ENCODE measurements at places on chromosomes 5 and 9. TPM values are rescaled to one million over a fixed set of nuclear protein-coding genes. Genes with fewer than 3 reads are reported as not detected.

C9 gene
- total RNA-seq, result not detected

TUSC1 gene
- total RNA-seq, result not detected

DBH gene
- not detected for total RNA-seq

TTC23L gene
- total RNA-seq, result not detected

BOD1 gene
- total RNA-seq, result 23.1 TPM

PFN3 gene
- not detected for total RNA-seq

SPATA31C1 gene
- total RNA-seq, result not detected

LCN9 gene
- total RNA-seq, result not detected

DNA sequence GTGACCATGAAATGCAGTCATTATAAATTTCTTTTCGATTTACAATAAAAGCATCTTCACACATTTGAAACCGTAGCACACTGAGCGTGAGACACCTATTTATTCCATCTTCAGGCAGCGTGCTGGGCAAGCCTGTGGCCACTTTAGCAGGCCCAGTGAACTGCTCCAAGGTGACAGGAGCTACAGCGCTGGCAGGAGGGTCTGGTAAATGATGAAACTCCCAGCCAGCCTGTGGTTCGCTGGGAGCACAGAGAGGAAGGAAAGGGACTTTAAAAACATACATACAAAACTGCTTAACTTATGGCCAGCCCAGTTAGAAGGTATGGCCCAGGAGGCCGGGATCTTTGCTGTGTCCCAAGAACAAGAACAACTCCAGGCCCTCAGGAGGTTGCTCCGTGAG, 5.1 kb downstream of the RAPGEF1 start:
- ATAC-seq, result no peak

DNA sequence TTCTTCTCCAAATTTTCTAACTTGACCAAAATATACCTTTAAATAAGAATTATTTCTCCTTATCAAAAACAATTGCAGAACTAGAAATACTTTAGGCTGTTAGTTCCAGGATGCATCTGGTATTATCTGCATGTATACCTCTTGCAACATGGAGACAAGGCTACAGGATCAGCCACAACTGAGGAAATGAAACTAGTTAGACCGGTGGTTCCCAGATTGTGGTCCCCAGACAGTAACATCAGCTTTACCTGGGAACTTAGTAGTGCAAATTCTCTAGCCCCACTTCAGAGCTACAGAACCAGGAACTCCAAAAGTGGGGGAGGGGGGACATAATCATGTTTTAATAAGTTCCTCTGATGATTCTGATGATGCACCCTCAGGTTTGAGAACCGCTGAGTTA, 61.6 kb upstream of the C9orf72 start:
- ATAC-seq, result no peak

- ATAC-seq, result no peak
These were observed 162.6 kb upstream of the PPP1R2B start for GRCh38 chr5:156687514-156687913.

- ATAC-seq, result no peak
These were observed 36.2 kb downstream of the IARS1 start for GRCh38 chr9:92257327-92257726.

- no peak for ATAC-seq
These were observed 190.0 kb upstream of the S1PR3 start for GRCh38 chr9:88801214-88801796.

DNA sequence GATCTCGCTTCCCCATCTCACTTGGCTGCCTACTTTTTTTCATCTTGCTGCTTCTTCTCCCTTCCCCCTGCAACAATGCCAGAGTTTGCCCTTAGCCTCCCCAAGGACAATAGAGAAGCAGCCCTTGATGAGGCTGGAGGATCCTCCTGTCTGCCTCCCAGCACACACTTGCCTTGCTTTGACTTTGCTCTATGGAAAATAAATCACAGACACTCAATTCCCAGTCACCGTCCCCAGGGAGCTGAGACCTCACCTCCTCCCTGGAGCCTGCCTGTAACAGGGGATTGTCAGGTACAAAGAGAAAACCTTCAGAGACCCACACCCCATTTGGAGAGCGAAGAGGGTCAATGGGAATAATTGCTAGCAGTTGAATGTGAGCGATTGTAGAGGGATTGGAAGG, 242.1 kb upstream of the ZNF462 start:
- no peak for ATAC-seq

GRCh38 chr5:72882989-72883388, 66.5 kb downstream of the TNPO1 start:
- no peak for ATAC-seq

DNA sequence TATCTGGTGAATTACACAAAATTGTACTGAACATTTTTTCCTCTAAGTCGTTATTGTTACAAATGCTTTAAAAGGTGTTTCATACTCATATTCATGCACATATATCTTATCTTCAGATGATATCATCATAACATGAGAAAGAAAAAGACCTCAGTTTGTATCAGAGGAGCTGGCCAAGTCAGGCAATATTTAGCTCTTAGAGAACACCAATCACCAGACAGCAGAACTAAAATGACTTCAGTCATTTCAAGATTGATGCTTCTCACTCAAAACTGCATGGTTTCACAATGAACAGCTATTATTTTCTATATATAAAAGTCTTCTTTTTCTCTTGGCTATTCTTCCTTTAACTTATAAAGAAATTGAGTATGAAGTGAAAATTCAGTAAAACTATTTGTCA, 44.6 kb downstream of the TSSK1B start:
- peak; percentile 28 for ATAC-seq

- no peak for ATAC-seq
These were observed 26.9 kb downstream of the INVS start for GRCh38 chr9:100125910-100126309.

GRCh38 chr9:37562826-37563225, 13.4 kb downstream of the FBXO10 start:
- ATAC-seq, result no peak

DNA sequence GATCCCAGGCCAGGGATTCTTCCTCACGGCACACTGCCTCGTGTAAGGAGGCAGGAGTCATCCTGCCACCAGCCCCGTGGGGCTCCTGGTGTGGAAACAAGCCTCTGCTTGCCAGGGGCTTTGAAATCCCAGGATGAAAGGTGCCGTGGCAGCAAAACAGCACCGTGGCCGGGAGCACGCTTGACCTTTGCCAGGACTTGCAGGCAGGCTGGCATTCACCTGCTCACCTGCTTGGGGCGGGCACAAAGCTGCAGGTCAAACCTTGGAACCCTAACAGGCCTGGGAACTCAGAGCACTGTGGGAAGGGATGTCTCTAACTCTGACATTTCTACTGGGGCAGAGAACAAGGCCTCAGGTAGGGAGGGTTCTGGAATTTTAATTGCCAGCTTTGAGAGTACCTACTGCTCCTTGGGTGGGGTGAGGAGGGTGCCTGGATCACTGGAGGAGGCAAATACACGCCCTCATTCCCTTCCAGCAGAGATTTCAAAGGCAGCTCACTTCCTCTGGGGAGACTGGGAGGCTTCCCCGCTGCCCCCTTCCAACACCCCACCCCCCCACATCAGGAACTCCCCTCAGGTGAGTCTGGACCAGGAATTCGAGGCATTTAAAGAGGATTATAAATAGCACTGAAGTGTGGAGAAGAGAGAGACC, 45.6 kb upstream of the STXBP1 start:
- ATAC-seq, result no peak

- no peak for ATAC-seq
These were observed 25.0 kb upstream of the SEMA4D start for GRCh38 chr9:89522959-89523285.
